Ovary (tissue), 10 donors: ENCODE measurements at places on chromosomes 4 and X. TPM values are rescaled to one million over a fixed set of nuclear protein-coding genes. Genes with fewer than 3 reads are reported as not detected.
A peak's percentile ranks its signal among the peaks of the same experiment; 100 is the strongest.

TRAM1L1 gene
- total RNA-seq: 0.88 TPM

DNA sequence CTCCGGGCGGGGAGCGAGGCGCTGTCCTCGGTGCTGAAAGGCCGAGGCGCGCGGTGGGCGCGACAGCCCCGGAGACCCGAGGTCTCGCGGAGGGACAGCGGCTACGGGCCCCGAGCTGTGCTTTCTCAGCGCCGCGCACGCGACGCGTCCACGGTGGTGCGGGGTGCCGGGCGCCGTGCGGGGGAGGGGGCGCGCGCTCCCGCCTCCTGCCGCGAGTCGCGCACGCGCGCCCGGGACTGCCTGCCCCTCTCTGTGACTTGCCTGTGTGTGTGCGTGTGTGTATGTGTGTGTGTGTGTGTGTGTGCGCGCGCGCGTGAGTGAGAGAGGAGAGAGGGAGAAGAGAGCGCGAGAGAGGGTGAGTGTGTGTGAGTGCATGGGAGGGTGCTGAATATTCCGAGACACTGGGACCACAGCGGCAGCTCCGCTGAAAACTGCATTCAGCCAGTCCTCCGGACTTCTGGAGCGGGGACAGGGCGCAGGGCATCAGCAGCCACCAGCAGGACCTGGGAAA, at the start of gene GRIA2:
Gene GRIA2 (plus strand): TSS at position 358 of the 511 bp plus-strand sequence. CDS start 315 bp downstream, outside the sequence.
- no peak within 1 kb of the TSS for H3K27ac ChIP-seq
- peak within 1 kb of the TSS; percentile 38 for H3K4me3 ChIP-seq
- no peaks in the 10 kb centered on the region for H3K27me3 ChIP-seq
- H3K36me3 ChIP-seq: no peaks in the 10 kb centered on the region
- peaks cover 1% of the 10 kb centered on the region for H3K4me1 ChIP-seq

DNA sequence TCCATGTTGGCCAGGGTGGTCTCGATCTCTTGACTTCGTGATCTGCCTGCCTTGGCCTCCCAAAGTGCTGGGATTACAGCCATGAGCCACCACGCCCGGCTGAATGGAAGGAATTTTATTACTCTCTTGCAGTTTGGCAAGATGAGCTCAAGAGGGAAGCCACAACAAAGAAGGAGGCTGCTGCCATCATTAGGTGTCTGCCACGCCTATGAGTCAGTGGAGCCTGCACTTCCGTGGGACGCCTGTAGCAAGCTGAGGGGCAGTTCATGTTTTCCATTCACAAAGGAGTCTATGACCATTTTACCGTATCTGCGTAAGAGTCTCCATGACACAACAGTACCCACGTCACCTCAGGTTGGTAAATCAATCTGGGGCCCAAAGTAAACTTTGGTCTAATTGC, 51.2 kb upstream of the CHRNA9 start:
- H3K27ac ChIP-seq: no peak overlapping the region
- no peaks in the 10 kb centered on the region for H3K36me3 ChIP-seq
- no peak overlapping the region for H3K4me3 ChIP-seq
- DNase-seq: no peak
- no peaks in the 10 kb centered on the region for H3K4me1 ChIP-seq

DNA sequence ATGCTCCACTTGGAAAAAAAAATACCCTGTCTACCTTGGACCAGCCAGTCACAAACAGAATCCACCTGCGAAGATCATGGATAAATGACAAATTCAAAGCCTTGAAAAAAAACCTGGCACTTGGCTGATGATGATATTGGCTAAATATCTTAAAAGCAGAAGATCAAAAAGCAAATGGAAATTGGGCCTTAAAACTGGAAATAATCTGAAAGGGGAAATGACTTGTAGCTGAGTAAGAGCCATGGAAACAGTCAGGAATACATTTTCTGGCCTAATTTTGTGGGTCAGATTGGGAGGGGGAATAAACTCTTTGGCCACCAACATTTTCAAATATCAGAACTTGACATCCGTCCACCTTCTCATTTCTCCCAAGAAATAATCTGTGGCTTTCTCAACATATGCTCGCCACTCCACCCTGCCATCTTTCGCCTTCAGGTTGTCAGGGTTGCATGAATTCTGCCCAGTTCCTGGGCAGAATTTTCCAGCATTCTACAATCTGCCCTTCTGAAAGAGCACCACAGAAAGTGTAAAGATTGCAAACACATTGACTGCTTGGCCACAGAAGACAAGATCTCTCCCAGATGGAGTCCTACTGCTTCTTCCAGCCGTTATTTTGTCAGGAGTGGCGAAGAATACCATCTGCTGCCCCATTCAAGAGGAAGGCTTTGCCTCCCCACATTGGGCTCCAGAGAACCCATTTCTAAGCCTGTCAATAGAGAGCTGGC, 1.7 kb upstream of the NDP start:
- H3K27me3 ChIP-seq: no peaks in the 10 kb centered on the region
- no peaks in the 10 kb centered on the region for H3K36me3 ChIP-seq
- no peak for DNase-seq
- H3K4me3 ChIP-seq: no peak overlapping the region
- H3K4me1 ChIP-seq: no peaks in the 10 kb centered on the region

DNA sequence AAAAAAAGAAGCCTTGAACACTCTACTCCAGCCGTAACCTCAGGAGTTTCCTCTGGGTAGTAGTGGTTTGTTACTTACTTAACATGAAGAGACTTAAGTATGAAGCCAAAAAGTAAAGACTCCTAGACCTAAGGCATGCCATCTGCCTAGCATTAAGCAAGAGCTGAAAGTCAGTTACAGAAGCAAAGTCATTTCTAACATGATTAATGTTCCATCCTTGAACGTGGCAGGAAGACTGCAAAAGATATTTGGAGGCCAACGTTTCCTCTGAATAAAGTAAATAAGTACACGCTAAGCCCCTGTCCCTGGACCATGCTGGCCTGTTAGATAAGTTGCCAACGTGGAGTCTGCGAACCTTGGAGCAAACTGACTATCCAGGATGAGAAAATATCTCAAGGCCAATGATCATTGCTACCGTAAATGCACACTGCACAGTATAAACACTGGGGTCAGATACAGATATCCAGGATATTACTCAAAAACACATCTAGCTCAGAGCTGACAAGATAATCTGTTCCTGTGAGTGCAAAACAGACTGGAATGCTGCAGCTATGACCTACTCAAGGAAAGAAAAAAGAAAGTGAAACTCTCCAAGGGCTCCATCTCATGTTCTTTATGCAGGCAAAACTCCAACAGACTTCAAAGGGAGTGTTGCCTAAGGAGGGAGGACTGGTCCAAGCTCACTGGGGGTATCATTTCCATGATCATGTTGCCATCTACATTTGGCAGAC, 255.8 kb downstream of the COL25A1 start:
- peak; percentile 20 for DNase-seq
- no peaks in the 10 kb centered on the region for H3K36me3 ChIP-seq
- H3K27ac ChIP-seq: no peak overlapping the region
- peaks cover 4% of the 10 kb centered on the region for H3K4me1 ChIP-seq
- no peaks in the 10 kb centered on the region for H3K27me3 ChIP-seq

- no peak overlapping the region for H3K4me3 ChIP-seq
- DNase-seq: no peak
- H3K36me3 ChIP-seq: no peaks in the 10 kb centered on the region
Observed at GRCh38 chrX:39477762-39478120, 620.0 kb downstream of the BCOR start.

DNA sequence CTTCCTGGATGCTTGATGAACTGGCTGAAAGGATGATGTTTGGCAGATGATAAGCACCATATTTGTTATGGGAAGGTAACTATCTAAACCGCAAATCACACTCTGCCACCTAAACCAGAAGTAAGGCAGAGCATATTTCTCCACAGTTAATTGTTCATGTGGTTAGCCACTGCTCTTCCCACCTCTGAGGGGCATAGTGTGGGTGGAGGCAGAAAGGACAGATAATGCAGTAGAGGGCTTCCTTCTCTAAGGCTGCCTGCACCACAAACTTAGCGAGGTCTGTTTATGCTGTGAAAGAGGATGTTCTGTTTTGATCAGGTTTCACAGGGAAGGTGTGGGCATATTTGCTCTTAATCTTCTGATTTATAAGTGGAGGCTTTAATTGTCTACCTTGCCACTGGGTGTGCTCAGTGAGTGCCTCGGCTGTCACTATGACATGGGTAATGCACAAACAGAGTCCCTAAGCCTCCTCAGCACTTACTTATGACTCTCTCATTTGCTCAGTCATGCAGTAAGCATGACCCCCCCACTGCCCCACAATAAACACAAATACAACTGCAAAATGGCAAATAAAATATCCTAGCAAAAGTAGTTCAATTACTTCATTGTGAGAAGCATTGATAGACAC, 401.0 kb downstream of the TMA16 start:
- H3K27me3 ChIP-seq: no peaks in the 10 kb centered on the region
- no peaks in the 10 kb centered on the region for H3K4me1 ChIP-seq
- H3K27ac ChIP-seq: no peak overlapping the region
- H3K36me3 ChIP-seq: no peaks in the 10 kb centered on the region

DNA sequence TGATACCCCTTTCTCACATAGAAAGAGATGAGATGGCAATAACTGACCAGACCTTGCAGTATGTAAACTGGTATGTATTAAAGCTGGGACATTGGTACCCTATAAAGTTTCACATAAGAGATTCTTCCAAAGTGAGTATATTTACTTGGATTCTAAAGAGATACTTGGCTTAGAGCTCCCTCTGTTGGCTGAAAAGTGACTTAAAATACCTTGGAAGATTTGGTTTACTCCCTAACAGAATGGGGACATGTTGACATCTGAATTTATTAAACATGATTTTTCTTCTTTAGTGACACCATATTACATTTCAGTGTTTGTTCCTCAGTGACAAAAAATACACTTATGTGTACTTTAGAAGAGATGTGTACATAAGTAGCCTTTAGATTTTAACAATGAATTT, 47.9 kb upstream of the RGN start:
- H3K4me3 ChIP-seq: no peak overlapping the region
- no peaks in the 10 kb centered on the region for H3K27me3 ChIP-seq
- DNase-seq: no peak
- H3K4me1 ChIP-seq: no peaks in the 10 kb centered on the region
- no peaks in the 10 kb centered on the region for H3K36me3 ChIP-seq

DNA sequence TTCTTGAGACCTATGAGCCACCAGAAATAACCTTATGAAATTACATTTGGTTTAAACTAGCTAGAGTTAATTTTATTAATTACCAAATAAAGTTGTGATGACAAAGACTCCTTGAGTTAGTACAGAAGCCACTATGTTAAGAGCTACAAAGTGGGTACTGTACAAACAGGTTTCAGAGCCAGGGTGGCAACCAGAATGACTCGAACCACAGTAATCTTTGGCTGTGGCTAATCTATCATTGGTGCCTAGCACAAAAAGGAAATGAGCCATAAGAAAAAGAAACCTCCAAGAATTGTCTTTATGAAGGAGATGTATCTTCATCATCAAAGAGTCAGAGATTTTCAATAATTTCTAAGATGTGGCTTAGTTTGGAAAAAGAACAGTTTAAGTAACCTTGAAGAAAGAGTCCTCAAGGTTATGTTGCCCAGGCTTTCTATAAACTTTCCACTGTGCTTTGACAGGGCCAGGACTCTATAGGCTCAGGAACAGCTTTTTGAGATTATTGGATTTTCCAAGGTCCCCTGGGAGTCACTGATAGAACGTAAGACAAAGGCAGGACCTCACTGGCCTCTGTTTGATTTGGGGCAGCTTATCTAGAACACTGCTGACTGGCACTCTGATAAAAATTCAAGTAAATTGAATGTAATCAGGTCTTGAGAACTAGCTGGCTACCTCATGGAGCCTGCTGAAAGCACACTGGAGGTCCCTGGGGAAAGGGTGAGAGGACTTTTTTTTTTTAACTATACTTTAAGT, 777.7 kb downstream of the STIM2 start:
- no peak overlapping the region for H3K27ac ChIP-seq
- no peak overlapping the region for H3K4me3 ChIP-seq
- no peaks in the 10 kb centered on the region for H3K27me3 ChIP-seq
- no peaks in the 10 kb centered on the region for H3K4me1 ChIP-seq

DNA sequence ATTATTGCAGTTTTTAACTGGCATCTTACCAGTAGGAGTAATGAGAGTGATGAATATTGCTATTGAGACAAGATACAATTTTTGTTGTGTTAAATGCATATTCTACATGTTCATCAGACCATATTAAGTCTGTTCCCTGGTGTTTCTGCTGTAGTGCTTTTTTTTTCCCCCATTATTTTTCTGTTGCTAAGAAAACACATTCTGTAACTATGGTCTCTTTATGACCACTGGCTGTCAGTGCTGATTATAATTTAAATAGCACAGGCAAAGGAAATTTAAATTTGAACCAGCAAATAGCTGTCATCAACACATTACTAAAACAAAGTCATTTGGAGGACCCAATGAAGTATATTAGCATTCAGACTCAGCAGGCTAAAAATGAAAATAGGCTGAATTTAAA, 98.3 kb upstream of the ANKRD50 start:
- no peak for DNase-seq
- no peaks in the 10 kb centered on the region for H3K4me1 ChIP-seq
- H3K4me3 ChIP-seq: no peak overlapping the region

DNA sequence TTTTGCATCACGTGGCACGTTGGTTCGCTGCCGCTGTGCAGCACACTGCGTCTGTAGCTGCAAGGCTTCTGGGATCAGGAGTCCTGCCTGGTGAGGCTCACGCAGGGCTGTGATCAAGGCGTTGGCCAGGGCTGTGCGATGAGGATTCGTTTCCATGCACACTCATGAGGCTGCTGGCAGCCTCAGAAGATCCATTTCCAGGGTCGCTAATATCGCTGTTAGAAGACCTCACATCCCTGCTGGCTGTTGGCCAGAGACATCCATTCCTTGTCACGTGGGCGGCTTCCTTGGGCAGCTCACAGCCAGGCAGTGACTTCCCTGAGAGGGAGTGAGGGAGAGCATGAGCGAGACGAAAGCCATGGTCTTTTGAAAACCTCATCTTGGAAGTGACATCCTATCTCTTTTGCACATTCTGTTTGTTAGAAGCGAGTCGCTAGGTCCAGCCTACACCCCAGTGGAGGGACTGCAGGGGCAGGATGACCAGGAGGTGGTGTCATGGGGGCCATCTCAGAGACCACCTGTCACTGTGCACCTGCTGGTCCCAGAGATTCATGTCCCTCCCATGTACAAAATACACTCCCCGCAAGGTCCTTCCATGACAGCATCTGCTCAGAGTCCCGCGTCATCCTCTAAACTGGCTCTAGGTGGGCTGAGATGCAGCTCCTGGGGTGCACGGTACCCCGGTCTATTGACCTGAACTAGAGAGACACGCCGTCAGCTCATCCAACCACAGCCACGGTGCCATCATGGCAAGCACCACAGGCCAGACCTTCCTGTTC, 12.2 kb downstream of the RGS12 start:
- peak; percentile 72 for DNase-seq
- H3K4me1 ChIP-seq: peaks cover 20% of the 10 kb centered on the region
- H3K27me3 ChIP-seq: no peaks in the 10 kb centered on the region
- H3K27ac ChIP-seq: no peak overlapping the region

DNA sequence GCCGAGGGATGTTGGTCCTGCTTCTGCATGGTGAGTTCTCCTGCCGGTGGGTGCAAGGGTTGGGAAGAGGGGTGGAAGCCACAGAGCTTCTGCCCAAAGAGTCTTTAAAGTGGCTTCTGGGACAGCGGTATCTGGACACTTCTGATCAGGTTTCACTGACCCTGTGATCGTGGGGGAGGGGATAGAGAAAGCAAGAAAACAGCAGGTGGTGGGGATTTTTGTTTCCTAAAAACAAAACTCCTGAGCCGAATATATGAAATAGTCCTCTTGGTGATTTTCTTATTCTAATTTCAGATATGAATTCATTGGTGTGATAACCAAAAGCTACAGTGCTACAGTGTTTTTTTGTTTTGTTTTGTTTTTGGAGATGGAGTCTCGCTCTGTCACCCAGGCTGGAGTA, 754 bp downstream of the NYX start:
- no peaks in the 10 kb centered on the region for H3K4me1 ChIP-seq
- no peak overlapping the region for H3K27ac ChIP-seq
- no peak overlapping the region for H3K4me3 ChIP-seq

GRCh38 chrX:148268673-148269072, 231.7 kb upstream of the AFF2 start:
- H3K4me1 ChIP-seq: no peaks in the 10 kb centered on the region
- no peak overlapping the region for H3K4me3 ChIP-seq
- no peak for DNase-seq
- no peaks in the 10 kb centered on the region for H3K36me3 ChIP-seq
